ENCODE measurements at places on chromosomes 1 and 21.

DNA sequence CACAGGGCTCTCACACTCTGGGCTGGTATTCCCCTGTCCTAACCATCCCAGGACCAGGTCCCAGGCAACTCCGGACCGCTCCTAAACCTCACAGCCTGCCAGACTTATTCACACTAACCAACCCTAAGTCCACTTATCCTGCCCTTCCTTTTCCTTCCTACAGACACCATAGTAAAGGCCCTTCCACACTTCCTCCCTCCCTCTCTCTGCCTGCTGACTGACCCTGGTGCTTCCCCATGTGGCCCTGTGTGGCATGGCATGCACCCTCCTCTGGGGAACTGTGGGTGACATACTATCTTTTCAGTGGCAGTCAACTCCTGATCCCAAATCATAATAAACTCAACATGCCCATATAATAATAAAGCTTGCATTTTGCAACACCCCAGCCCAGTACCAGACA lies 155.1 kb upstream of the DNAH14 start:
- DNase-seq, result no peak

GRCh38 chr1:19321071-19321470 lies 8.9 kb downstream of the SLC66A1 start:
- no peak for DNase-seq

GRCh38 chr1:170073893-170074249 lies 624 bp downstream of the KIFAP3 start:
- DNase-seq, result no peak

- DNase-seq, result no peak
Observed at GRCh38 chr21:15164678-15165303, 100.0 kb upstream of the NRIP1 start.

- no peak for DNase-seq
Observed at GRCh38 chr1:202279806-202280205, 61.9 kb downstream of the UBE2T start.

DNA sequence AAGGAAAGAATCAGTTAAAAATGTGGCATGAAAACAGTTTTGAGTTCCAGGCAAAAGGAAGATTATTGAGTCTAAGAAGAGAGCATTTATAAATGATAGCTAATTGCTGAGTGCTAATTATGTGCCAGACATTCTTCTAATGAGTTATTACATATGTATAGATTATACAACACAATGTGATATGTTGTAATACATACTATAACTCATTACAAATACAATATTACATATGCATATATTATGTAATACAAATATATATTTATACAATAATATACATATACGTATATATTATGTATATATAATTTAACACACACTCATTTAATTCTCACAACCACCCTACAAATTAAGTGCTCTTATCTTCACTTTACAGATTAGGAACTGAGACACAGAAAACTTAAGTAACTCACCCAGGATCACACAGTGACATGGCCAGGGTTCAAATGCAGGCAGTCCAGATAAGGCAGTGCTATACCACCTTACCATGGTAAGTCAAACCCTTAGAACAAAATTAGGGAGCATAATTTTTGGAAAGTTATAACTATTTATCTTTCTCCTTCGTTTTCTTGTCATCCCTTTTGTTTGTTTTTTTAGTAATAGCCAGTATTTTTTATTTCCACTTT lies 4.0 kb downstream of the SORT1 start:
- DNase-seq, result no peak

- DNase-seq, result peak; percentile 67
Observed at GRCh38 chr1:181423301-181423918, 59.9 kb upstream of the CACNA1E start.

DNA sequence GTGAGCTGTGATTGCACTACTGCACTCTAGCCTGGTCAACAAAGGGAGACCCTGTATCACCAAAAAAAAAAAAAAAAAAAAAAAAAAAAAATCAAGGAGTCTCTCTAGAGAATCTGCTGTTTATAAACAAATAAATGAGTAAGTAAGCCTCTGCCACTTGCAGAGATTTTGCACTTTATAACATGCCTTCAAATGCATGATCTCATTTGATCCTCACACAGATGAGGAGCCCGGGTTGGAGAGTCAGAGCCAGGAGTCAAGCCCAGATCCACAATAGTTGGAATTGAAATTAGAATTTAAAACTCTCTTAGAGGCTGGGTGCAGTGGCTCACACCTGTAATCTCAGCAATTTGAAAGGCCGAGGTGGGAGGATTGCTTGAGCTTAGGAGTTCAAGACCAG lies 4.0 kb downstream of the PRELP start:
- DNase-seq, result no peak

DNA sequence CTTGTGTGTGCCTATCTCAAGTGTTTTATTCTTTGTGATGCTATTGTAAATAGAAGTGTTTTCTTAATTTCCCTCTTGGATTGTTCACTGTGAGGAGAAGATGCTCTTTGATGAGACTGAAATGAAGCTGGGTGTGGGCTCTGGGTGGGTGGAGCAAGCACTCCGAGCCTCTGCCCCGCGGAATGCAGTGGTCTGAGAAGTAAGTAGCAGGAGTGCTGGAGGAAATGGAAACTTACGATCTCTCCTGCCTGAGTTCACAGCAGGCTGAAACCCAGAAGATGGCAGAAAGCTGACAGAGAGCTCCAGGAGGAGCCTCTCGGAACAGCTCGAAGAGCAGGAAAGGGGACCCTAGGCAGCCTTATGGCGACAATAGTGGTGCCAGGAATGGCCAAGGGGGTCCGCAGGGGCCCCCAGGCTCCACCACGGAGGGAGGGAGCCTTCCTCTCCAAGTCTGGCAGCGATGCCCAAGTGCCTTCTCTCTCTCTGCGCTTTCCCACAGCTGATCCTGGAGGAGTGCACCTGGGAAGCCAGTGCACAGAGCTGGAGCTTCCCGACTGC lies 126.8 kb upstream of the COL6A1 start:
- no peak for DNase-seq

- DNase-seq, result no peak
Observed at GRCh38 chr1:231284441-231284840, 43.4 kb downstream of the GNPAT start.

- no peak for DNase-seq
Observed at GRCh38 chr21:45130324-45130774, 56.0 kb downstream of the ADARB1 start.

- no peak for DNase-seq
Observed at GRCh38 chr1:8370046-8370881, 52.4 kb downstream of the SLC45A1 start.

DNA sequence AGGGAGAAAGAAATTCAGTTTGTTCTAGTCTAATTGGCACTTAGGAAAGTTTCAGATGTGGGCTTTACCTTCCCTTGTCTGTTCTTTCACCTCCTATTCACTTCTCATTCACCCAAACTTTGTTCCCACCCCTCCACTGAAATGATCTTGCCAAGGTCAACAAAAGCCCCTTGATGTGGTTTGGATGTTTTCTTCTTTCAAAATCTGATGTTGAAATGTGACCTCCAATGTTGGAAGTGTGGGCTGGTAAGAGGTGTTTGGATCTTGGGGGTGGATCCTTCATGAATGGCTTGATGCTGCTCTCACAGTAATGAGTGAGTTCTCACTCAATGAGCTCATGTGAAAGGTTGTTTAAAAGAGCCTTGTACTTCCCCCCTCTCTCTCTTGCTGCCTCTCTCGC lies 379.3 kb downstream of the HHIPL2 start:
- no peak for DNase-seq
